ENCODE measurements at places on chromosomes 6 and 20.

GRCh38 chr6:53659458-53659857 is 6.1 kb downstream of the KLHL31 start:
- no peak for DNase-seq

DNA sequence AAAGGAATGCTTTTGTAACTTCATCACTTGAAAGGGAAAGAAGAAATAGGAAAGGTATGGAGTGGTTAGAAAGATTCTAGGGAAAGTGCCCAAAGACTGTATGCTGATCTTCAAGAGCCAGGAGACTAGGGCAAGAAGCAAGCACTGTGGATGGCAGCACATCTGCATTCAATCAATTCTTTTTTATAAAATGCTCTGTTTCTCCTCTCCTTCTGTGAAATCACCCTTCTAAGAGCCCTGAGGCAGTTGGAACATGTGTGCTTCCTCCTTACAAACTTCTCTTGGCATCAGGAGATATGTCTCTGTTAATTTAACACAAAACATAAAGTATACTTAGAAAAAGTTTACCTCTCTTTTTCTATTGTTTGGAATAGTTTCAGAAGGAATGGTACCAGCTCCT is 1162.2 kb upstream of the GJE1 start:
- no peak for DNase-seq

DNA sequence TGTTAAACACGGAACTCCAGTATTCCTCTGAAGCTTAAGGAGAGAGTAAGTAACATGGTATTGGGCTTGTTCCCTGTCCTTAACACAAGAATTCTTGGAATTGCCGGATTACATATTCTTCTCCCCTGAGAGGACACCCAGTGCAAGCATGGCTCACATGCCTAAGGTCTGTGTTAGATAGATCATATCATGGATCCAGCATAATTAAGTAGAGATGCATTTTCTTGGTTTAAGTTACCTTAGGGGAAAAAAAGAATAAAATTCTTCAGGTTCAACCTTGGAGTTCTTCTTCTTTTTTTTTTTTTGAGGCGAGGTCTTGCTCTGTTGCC is 53.9 kb downstream of the AKAP12 start:
- DNase-seq, result no peak

GRCh38 chr20:61931476-61932198 is 134.0 kb downstream of the TAF4 start:
- no peak for DNase-seq

GRCh38 chr6:151391471-151392413 is at the start of gene ZBTB2:
Gene ZBTB2 (minus strand): TSS chr6:151391559. CDS start chr6:151373637, 17,922 bp downstream.
- peak; percentile 63 for DNase-seq

GRCh38 chr6:149313070-149313469 is 4.4 kb upstream of the TAB2 start:
- DNase-seq, result no peak

- DNase-seq, result no peak
Observed at GRCh38 chr6:164469276-164469949, 840.0 kb downstream of the C6orf118 start.

DNA sequence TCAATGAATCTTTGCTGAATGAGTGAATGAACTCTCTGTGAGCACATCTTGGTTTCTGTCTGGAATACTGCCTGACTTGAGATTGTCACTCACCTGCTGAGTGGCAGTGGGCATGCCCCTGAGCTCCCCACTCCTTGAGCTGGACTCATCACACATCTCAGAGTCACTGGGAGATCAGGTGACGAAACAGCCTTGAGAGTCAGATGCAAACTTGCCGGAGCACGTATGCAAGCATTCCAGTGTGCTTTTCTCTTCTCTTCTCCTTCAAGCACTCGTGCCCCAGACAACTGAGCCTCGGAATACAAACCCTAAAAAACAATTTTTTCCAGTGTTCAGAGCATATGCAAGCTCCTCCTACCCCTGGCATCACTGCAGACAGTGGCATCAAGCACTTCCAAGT is 9.4 kb upstream of the BMP7 start:
- no peak for DNase-seq

- DNase-seq, result no peak
Observed at GRCh38 chr6:20292905-20293304, 80.6 kb upstream of the MBOAT1 start.

GRCh38 chr6:100181309-100181708 is 187.3 kb upstream of the MCHR2 start:
- DNase-seq, result no peak

GRCh38 chr20:63736893-63737694 is 630 bp downstream of the LIME1 start:
- DNase-seq, result no peak

DNA sequence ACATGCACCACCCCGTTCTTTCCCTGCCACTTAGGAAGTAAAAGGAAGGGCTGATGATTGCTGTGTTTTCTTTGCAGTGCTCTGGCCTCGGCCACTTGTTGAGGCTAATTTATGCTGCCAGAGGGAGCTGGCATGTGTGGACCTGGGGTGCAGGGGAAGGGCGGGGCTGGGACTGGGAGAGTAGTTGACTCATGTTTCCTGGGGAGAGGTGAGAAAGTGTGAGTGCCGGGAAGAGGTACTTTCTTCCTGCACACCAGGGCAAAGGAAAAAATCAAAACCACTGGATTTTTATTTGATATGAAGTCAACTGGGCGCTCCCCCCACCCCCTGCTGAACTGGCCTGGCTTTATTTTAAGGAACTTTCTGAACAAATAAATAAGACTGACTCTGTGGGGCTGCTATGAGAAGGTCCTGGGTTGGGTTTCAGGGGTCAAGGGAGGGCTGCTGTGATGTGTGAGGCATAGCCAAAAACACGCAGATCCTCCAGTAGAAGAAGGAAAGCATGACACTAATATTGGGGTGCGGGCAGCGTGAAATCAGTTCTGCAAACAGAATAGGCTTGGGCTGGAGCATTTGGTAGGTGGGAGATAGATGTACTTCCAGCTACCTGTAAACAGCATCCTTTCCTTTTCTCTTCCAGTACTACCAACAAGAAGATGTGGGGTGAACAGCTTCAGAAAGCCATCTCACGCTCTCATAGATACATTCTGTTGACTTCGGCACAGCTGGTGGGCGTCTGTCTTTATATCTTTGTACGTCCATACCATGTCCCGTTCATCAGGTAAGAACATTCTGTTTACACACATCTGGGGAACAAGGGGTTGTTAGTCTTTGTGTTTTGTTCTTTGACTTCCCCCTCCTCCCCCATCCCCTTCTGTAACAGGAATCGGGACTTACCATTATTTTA is 87.5 kb downstream of the SYNJ2 start:
- no peak for DNase-seq

DNA sequence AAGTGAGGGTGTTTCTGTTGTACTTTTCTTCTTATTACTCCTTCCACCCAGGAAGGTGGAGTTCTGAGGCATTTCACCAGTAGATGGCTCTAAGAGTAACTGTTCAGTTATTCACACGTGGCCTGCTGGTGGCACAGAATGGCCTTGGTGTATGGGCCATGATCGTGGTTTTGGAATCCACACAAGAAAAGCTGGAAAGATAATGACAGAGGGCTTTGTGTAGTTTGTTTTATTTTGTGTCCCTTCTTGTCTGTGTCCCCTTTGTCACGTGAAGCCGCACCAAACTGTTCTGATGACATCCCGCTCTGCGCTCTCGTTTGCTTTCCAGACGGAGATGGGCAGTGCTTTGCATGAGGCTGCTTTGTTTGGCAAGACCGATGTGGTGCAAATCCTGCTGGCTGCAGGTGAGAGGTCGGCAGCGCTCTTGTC is 93.4 kb downstream of the ANKS1A start:
- peak; percentile 42 for DNase-seq

DNA sequence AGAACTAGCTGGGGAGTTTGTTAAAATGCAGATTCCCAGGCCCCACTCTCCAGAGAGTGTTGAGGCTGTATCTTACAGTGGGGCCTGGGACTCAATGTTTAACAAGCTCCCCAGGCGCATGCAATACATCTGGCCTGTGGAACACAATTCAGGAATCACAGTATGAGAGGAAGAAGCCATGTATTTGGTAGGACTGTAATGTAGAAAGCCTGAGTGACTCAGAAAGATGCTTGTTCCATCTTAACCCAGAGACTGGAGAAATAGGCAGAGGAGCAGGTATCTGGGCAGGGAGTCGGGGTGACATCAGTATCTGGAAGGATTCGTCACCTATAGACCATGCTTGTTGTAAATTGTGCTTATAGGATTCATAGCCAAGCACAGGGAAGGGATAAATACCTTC is 90.5 kb downstream of the UNC5CL start:
- DNase-seq, result no peak

GRCh38 chr20:17638835-17639407 is 43.1 kb downstream of the RRBP1 start:
- DNase-seq, result no peak

- no peak for DNase-seq
Observed at GRCh38 chr6:20314866-20315845, 86.5 kb upstream of the E2F3 start.

GRCh38 chr6:17808609-17809008 is 101.9 kb upstream of the NUP153 start:
- no peak for DNase-seq

GRCh38 chr20:31704225-31705119 is 18.2 kb downstream of the BCL2L1 start:
- peak; percentile 96 for DNase-seq

DNA sequence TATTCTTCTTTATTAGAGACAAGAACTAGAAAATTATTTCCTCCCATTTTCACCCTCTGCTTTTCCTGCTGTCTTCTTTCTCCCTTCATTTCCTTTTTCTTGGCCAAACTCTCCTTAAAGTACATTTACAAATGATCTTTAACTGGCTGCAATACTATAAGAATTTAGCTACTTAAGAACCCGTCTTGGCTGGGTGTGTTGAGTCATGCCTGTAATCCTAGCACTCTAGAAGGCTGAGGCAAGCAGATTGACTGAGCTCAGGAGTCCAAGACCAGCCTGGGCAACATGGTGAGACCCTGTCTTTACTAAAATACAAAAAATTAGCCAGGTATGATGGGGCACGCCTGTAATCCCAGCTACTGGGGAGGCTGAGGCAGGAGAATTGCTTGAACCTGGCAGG is 39.3 kb upstream of the SRPK1 start:
- DNase-seq, result no peak

GRCh38 chr6:10591422-10592160 is 70.4 kb downstream of the GCNT2 start:
- no peak for DNase-seq

- DNase-seq, result no peak
Observed at GRCh38 chr6:7378740-7379139, 10.8 kb downstream of the CAGE1 start.

DNA sequence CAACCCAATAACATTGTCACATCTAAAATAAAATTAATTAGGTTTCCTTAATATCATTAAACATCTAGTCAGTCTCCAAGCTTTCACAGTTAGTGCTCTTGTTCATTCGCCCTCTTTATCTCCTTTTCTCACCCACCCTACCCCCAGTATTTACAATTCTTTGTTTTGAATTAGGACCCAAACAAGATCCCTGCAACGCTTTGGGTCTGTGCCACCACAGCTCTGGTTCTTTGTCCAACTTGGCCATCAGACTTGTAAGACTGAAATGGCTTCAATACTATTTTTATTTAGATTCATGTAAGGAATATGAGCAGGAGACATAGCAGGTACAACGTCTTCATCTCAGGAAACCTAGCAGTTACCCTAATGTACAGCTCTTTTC is 276.5 kb downstream of the CDKAL1 start:
- DNase-seq, result no peak

- no peak for DNase-seq
Observed at GRCh38 chr6:140040396-140040795, 665.9 kb upstream of the CITED2 start.

DNA sequence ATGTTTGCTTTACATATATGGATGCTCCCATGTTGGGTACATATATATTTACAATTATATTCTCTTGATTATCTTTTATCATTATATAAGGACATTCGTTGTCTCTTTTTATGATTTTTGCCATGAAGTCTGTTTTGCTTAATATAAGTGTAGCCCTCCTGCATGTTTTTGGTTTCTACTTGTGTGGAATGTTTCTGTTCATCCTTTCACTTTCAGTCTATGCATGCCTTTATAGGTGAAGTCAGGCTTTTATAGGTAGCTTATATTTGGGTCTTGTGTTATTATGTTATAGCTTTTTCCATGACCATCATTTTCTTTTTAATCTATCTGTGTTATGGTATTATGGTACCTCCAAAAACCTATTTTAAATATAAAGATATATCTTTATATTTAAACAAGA is 612.5 kb upstream of the HS3ST5 start:
- DNase-seq, result no peak
